ENCODE measurements at places on chromosomes 7 and 10. TPM values are rescaled to one million over a fixed set of nuclear protein-coding genes. Genes with fewer than 3 reads are reported as not detected.

- DNase-seq: no peak
Observed at GRCh38 chr10:95841661-95842498, 65.9 kb upstream of the CC2D2B start.

DNA sequence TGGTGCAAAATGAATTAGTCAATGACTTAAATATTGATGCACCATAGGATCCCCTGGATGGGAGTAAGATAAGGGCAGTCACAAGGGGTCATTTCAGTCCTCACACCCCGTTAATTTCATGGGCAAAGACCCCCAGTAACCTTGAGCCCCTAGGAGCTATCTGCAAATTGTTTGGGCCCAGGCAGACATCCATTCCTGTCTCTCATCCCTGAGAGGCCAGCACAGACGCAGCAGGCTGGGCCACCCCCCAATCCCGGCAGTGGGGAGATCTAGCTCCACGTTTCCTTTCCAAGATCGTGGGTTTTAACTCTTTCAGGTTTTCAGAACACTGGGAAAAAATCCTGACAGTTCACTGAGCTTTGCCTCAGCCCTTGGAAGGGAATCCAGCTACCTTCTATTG lies 40.1 kb downstream of the PNLIPRP2 start:
- DNase-seq: no peak

DNA sequence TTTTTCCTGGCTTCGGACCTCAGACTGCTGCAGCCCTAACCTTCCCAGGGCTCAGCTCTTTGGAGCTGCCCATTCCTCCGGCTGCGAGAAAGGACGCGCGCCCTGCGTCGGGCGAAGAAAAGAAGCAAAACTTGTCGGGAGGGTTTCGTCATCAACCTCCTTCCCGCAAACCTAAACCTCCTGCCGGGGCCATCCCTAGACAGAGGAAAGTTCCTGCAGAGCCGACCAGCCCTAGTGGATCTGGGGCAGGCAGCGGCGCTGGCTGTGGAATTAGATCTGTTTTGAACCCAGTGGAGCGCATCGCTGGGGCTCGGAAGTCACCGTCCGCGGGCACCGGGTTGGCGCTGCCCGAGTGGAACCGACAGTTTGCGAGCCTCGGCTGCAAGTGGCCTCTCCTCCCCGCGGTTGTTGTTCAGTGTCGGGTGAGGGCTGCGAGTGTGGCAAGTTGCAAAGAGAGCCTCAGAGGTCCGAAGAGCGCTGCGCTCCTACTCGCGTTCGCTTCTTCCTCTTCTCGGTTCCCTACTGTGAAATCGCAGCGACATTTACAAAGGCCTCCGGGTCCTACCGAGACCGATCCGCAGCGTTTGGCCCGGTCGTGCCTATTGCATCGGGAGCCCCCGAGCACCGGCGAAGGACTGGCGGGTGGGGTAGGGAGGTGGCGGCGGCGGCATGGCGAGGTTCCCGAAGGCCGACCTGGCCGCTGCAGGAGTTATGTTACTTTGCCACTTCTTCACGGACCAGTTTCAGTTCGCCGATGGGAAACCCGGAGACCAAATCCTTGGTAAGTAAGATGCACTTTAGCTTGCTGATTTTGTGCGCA lies at the start of gene PLXDC2:
TSS of gene PLXDC2 (plus strand) at position 22 of the 820 bp plus-strand sequence.
- peak; percentile 18 for DNase-seq

DNA sequence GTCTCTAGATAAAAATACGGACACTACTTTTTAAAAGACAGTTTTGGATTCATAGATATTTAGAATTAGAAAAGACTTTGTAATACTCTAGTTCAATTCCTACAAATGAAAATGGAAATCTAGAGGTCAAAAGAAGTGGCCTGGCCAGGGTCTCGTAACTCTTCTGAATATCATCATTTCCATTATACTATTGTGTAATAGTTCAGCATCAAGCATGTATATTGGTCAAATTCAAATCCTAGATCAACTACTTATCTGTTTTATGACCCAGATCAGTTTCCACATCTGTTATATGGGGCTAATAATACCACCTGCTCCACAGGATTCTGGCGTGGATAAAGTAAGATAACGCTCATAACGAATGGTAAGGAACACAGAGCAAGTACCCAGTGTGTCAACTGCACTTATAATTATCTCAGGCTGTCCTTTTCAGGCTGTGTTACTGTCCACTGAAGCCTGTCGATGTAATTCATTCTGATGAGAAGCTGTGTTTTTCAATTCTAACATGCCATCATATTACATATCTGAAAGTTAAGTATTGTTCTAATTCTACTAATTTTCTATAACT lies 54.3 kb downstream of the ARHGAP21 start:
- no peak for DNase-seq

MOGAT3 gene
- not detected for total RNA-seq

DNA sequence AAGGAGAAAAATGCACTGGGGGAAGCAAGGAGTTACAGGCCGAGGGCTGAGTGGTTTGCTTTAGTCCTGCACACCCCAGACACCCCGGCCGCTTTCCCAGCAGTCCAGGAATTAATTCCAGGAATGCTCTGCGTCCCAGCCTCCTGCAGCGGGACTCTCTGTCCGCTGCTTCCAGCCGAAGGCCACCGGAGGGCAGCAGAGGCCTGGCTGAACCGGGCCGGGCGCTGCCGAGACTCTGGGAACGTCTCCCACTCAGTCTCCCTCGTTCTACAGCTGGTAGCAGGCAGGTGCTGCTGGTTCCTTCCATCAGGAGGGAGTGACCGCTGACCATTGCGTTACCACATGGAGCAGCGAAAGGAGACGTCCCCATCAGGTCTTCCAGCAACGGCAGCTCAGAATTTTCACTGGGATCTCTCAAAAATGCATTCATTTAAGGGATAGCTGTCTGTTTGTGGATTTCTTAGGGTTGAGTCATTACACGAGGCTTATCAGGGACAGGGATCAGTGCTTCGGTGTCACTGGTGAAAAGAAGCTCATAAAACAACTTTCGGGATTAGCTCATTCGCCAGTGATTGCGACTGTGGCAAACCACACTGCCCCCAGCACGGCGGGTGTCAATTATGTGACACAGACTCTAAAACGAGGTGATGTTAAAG lies 24.9 kb upstream of the PITRM1 start:
- DNase-seq: peak; percentile 74

GRCh38 chr10:72098836-72099599 lies 10.7 kb upstream of the SPOCK2 start:
- DNase-seq: no peak

DNA sequence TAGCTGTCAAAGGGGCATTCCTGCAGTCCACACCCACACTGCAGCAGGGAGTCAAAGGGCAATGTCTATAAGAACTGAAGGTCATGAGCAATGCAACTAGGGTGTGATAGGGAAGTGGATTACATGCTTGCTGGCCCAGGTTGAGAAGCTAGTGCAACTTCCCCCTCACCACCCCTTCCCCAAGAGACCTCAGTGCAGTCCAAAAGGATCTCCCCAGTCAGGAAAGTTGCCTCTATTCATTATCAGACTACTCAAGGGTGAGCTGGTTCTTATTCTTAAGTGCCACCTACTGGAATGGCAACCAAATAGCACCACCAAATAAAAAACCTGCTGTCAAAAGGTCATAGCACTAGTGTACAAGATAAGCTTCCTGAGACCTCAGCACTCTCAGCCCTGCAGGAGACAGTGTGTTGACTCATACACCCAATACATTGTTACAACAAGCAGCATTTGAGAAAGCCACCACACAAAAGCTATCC lies 28.2 kb downstream of the MTERF1 start:
- DNase-seq: no peak

DNA sequence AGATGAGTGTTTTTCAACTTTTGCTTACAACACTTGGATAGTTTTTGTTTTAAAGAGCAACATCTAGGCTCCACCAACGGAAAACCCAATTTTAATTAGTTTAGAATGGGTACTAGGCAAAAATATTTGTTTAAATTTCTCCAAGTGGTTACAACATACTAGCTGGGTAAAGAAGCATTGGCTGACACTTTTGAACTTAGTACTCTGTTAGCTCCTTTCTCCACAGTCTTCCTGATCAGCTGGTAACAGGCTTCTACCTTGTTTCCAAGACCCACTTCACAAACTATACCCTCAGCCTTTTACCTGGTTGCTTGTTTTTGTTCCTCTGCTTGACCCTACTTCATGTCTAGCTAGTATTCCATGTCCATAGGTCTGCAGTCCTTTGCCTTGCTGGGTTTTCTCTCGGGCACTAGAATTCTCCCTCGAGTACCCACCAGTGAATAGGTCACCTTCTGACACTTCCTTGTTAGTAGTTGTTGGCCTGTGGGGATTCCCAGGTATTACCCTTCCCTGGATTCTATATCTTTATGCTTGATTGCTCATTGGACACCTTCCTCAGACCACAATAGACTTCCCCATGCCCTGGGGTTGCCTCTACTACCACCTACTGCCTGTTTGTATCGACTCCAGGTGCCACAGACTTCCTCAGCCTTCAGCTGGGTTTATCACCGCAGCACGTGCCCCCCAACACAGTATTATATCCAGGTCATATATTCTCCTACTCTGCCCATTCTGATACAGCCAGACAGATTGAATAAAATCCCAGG lies 42.0 kb downstream of the PRPS1L1 start:
- DNase-seq: no peak
